Activated CD4-positive, alpha-beta T cell treated with anti-CD3 and anti-CD28 coated beads, Interleukin-2, amount 50 U/mL, for 4 hours (primary cell): ENCODE measurements at places on chromosomes 6 and 20.

DNA sequence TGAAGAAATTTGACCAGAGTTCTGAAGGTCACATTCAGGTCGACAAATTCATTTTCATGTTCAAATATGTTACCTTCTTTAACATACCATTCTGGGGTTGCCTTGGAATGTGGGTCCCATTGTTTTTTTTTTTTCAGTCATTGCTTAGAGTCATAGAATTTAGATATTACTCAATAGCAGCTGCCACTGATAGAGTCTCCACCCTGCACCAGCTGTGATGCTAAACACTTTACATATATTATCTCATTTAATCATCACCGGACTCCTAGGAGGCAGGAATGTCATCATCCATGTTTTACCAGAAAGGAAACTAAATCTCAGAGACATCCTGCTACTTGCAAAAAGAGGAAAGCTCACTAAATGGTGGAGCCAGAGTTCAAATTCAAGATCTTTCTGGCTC is 204.7 kb downstream of the ESR1 start:
- no peak for DNase-seq

DNA sequence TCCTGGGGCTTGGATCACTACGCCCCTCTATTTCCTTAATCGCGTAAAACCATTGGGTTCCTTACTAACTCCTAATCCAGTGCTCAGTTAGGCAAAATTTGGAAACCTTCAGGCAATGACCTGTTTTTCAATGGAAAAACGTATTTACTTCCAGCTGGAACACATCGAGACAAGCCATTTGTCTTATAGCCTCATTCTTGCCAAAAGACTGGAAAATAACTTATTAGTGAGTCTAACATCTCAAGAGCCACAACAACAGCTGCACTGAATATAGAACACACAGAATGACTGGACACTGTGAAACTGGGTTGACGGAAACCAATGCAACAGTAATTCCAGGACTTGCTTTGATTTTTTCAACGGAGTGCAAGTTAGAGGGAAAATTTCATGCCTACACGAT is 125.2 kb upstream of the MAP3K7 start:
- no peak for DNase-seq

GRCh38 chr6:21846541-21847451 is 253.2 kb downstream of the SOX4 start:
- no peak for DNase-seq

DNA sequence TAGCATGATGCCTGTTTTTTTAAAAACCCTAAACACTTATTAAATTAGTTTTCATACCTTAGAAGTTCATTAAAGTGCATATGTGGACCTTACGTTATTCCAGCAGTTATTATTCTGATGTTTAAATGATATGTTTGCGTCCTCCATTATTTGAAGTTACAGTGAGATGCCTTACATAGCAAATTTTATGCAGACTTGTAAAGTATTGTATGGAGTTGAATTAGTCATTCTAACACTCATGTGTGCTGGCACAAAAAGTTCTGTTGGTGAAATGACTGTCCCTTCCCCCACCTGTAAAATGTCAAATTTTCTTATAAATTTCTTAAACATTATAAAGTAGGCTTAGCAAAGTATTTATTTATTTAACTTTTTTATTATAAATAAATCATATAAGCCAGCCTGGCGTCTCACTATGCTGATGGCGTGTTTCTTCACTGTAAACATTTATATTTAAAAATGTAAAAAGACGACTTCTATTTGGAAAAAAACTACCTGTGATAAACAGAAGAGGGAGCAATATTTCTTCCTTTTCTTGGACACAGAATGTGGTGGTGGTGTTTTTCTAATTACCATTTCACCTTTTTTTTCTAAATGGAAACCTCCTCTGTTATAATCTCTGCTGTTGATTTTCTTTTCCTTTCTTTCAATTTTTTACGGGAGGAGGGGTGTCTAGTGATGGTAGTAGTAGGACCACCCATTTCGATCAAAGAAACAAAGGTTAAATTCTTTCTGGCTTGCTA is 155.4 kb downstream of the RFPL4B start:
- DNase-seq: no peak

DNA sequence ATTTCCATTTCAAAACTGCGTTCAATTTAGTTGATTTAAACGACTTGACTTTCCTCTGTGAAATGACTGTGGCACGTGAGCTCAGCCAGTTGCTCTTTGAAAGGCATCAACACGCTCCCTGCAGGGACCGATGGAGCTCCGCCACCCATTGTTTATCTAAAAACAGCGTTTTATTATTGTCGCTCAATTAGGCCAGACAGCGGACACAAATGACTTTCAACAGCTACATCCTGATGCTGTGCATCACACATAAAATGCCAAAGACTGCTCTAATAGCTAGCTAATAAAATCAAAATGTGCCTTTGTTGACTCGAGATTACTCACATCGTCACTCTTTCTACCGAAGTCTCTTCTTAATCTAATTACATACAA is 332.5 kb downstream of the CD83 start:
- DNase-seq: no peak

DNA sequence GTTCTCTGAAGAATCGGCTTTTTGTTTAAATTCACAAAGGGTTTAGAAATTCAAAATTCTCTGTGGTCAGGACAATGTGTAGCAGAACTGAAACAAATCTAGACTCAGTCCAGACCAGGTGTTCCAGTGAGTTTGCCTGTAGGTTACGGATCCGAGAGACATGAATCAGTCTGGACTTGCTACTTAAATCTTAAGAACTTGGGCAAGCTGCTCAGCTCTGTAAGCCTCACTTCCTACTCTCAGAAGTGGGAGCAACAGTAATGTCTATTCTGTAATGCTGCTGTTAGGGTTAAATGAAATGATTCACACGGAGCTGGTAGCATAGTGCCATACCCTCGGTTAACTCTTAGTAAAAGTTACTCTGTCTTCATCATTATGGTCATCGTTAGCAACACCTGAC is 37.7 kb downstream of the HECA start:
- no peak for DNase-seq
